ENCODE measurements at places on chromosomes 5 and 9.
A peak's percentile ranks its signal among the peaks of the same experiment; 100 is the strongest.

- DNase-seq = no peak
These were observed 87.6 kb upstream of the SMARCA2 start for GRCh38 chr9:1927546-1927945.

- DNase-seq = no peak
These were observed 24.0 kb downstream of the PTGES2 start for GRCh38 chr9:128103589-128103962.

GRCh38 chr5:103908336-103909080 lies 345.9 kb upstream of the NUDT12 start:
- DNase-seq = no peak

- DNase-seq = no peak
These were observed 73.8 kb upstream of the CPLX2 start for GRCh38 chr5:175797521-175798038.

DNA sequence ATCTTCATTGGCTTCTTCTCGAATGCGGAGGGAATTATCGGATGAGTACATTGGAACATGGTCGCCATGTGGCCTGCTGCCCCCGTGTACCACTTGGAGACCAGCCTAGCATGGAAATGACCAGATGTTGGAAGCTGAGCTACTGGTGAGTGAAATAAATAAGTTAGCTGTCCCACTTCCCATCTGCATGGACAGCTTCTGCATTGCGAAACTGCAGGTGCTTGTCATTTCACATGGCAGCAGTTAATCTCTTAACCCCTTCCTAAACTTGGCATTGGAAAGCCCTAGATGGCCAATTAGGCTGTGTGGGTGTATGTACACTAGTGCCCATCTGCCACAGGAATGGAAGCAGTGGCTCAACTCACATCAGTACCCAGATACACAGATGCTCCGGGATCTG lies 246.6 kb upstream of the IL12B start:
- DNase-seq = no peak

GRCh38 chr5:89967771-89968444 lies 441.6 kb downstream of the CETN3 start:
- no peak for DNase-seq

- DNase-seq = no peak
These were observed 335.0 kb downstream of the DEPDC1B start for GRCh38 chr5:60365001-60365400.

GRCh38 chr5:7250611-7251010 lies 145.3 kb upstream of the ADCY2 start:
- DNase-seq = no peak

DNA sequence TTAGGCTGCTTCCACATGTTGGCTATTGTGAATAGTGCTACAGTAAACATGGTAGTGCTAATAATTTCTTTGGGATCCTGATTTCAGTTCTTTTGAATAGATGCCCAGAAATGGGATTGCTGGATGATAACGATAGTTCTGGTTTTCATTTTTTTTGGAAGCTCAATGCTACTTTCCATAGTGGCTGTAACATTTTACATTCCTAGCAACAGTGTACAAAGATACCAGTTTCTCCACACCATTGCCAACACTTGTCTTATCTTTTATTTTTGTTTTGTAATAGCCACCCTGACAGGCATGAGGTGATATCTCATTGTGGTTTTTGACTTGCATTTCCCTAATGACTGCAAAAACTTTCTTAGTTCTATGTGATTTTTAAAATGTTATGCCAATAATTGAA lies 68.8 kb upstream of the LRRC70 start:
- no peak for DNase-seq

GRCh38 chr5:87048156-87048555 lies 219.5 kb upstream of the RASA1 start:
- peak; percentile 14 for DNase-seq

DNA sequence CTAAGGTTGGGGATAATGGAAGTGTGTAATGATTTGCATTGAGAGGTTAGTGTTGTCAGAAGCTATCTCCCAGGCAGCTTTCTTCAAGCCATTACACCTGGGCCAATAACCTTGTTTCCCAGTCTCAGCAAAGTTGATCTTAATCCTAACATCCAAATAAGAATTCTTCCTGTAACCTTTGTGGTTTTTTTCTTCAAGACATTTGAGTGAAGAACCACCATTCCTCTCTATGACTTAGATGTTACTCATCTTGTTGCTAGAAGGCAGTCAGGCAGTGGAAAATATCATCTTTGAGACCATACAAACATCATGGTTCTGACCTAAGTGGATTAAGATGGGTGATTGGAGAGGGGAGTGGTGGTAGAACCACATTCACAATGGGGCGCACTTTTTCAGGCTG lies 103.5 kb downstream of the NDUFAF2 start:
- no peak for DNase-seq

DNA sequence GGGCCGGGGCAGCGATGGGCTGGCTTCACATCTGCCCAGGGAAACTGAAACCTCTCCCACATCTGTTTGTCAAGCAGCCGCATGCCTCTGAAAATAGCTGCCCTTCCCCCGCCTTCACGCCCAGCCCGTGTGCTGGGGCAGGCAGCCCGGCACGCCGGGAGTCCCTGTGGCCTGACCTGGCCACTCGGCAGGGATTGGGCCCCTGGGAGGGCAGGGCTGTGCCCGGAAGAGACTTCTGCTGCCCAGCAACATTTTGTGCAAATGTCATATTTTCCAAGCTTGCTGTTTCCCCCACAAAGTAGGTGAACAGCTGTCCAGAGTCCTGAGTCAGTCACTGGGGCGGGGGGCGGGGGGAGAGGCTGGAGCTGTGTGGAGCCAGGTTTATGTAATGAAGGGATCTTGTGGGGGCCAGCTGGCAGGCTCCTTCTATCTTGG lies 8.2 kb downstream of the COL27A1 start:
- peak; percentile 74 for DNase-seq

GRCh38 chr9:16500386-16500785 lies 370.1 kb downstream of the BNC2 start:
- no peak for DNase-seq

GRCh38 chr9:88173378-88173999 lies 35.2 kb upstream of the SPATA31C2 start:
- DNase-seq = peak; percentile 60

GRCh38 chr9:89593727-89594427 lies 10.9 kb upstream of the GADD45G start:
- DNase-seq = peak; percentile 77

DNA sequence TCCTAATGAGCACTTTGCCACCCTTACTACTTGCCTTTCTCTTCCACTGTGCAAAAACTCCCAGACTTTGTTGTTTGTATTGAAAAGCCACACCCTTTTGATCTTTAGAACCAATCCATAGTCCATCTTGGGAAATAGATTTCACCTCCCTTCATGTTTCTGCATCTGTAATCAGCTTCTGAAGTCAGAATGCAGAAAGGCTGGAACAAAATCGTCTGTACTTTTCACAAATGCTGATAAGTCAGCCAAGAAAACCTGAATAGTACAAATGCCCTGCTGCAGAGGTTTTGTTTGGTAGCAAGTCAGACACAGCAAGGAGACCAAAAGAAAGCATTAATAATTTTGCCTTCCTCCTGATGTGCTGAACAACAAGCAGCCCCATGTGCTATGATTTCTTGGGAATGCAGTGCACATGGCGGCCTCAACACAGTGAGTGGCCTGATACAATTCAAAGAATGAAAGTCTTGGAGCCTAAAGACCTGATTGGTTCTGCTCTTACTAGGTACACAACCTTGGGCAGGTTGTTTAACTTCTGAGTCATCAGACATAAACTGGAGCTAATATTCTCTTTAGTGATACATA lies 59.2 kb upstream of the STK32A start:
- DNase-seq = no peak

- peak; percentile 73 for DNase-seq
These were observed 16.8 kb downstream of the SERINC5 start for GRCh38 chr5:80238778-80239679.

Measured in RPMI8226 (cell line).